NCI-H1436 treated with DMSO at 0.1 percent for 48 hours (cell line): ENCODE measurements at places on chromosomes 2 and 18.
A peak's percentile ranks its signal among the peaks of the same experiment; 100 is the strongest.

DNA sequence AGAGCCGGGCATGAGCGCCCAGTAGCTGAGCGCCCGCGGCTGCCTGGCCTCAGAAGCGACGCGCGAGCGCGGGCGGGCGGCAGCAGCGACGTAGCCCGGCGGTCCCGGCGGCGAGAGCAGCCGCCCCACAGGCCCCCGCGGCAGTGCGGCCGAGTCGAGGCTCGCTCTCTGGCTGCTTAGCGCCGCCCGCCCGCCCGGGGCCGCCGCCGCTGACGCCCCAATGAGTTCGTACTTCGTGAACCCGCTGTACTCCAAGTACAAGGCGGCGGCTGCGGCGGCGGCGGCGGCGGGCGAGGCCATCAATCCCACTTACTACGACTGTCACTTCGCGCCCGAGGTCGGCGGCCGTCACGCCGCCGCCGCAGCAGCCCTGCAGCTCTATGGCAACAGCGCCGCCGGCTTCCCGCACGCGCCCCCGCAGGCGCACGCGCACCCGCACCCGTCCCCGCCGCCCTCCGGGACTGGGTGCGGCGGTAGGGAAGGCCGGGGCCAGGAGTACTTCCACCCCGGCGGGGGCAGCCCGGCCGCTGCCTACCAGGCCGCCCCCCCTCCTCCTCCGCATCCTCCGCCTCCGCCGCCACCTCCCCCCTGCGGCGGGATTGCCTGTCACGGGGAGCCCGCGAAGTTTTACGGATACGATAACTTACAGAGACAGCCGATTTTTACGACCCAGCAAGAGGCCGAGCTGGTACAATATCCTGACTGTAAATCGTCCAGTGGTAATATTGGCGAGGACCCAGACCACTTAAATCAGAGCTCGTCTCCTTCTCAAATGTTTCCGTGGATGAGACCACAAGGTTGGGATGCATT, 847 bp downstream of the HOXD8 start:
- DNase-seq: no peak

DNA sequence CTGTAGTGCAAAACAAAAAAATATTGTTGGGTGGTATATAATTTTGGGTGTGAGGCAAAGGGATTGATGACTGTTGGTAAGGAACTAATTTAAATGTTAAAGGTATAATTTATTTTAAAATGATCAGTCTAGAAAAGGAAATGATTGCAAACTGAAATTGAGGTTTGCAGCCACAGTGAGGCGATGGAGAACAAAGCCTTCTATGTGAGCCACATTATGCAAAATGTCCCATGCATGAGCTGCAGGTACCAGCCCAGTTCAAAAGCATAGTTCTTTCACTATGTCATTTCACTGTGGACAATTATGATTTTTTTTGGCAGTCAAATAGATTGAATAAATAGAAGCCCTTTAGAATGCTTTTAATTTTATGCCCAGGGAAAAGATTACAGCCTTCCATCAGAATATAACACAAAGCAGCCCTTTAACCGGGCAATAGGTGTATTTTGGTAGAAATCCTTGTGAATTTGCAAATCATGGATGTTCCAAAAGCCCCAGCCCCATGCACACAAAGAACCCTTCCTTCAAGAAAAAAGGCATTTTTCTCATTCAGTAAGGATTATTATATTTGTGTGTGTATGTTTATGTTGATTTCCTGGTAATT, 1.7 kb downstream of the MAP2 start:
- peak; percentile 17 for DNase-seq

GRCh38 chr2:98869272-98869641, 66.8 kb downstream of the CRACDL start:
- DNase-seq: peak; percentile 6

GRCh38 chr2:78145395-78145996, 623.3 kb upstream of the LRRTM4 start:
- DNase-seq: no peak

- DNase-seq: no peak
These were observed 42.1 kb downstream of the IMPA2 start for GRCh38 chr18:12023375-12023774.

DNA sequence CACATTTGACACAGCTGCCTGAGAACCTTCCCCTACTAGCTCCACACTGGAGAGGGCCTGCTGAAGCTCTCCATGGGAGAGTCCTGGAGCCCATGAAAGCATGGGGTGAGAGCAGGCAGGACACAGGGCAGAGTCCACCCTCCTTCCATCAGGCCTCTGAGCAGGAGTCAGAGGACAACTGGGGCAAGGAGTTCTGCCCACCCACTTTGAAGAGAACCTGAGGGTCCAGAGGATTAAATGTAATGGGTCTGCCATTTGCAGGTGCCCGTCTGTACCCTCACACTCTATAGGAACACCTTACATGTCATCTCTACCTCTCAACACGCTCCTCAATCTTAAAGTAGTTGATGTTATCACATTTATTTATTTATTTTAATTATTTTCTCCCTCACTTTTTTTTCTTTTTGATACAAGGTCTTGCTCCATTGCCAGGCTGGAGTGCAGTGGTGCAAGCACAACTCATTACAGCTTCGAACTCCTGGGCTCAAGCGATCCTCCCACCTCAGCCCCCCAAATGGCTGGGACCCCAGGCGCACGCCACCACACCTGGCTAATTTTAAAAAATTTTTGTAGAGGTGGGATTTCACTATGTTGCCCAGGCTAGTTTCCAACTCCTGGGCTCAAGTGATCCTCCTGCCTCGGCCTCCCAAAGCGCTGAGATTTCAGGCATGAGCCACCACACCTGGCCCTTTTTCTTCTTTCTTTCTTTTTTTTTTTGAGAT, 10.2 kb downstream of the ADRA2B start:
- DNase-seq: no peak

- DNase-seq: no peak
These were observed 31.7 kb upstream of the TTC32 start for GRCh38 chr2:19933351-19933981.

DNA sequence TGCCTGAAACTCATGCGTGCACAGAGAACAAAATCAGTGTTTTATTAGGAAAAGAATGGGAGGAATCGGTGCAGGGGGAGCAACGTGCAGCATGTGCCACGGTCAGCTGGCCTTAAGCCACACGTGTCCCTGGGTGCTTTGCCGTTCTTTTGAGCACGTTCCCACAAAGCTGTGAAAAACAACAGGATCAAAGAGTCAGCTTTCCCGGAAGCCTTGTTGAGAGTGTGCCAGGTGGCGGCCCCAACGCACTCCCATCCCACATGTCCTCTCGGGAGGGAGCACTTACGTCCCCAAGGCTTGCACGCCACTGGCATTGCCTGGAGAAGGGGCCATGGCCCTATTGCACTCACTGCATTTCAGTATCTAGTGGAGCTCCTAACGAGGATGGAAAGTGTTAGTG, 511.2 kb downstream of the EIPR1 start:
- DNase-seq: no peak

DNA sequence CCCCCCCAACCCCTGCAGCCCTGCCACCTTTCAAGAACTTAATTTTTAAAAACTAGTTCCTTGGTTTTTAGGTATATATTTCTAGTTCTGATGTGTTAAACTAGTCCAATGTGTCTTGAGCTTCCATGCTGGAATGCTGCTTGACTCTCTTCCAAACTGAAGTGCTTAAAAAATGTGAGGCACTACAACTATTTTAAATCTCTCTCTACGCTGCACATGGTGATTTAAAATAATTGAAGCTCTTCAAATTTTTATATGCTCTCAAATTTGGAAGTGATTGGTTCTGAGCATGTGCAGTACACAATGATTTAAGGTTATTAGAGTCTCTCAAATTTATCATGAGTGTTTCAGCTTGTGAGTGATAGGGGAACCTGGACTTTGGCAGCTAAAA, 192.6 kb upstream of the ZEB2 start:
- DNase-seq: no peak

- no peak for DNase-seq
These were observed 29.6 kb downstream of the MRPS5 start for GRCh38 chr2:95091885-95092555.

DNA sequence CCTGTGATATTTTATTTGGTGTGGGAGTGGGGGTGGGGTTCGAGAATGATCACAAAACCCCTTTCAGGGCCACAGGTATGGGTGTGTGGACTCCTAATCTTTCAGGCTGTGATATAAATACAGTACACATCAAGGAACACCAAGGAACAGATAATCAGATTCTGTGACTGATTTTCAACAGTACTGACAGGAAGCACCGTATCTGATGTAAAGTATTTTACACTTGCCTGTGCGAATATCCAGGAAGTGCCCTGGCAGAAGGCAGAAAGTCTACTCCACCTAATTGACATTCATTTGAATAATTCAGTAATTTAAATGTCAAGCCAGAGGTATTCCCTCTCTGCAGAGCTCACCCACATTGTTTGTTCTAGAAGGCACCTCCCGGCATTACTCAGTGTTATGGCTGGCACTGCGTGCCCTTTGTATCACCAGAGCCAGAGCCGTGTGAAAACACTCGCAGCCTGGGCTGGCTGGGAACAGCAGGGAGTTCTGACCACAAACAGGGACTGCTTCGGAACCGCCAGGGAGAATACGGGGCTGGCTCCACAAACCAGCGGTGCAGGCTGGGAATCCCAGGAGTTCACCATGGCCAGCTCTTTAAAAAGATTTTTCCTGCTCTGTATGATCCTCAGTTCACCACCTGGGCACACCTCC, 91.8 kb downstream of the ACVR1 start:
- no peak for DNase-seq

DNA sequence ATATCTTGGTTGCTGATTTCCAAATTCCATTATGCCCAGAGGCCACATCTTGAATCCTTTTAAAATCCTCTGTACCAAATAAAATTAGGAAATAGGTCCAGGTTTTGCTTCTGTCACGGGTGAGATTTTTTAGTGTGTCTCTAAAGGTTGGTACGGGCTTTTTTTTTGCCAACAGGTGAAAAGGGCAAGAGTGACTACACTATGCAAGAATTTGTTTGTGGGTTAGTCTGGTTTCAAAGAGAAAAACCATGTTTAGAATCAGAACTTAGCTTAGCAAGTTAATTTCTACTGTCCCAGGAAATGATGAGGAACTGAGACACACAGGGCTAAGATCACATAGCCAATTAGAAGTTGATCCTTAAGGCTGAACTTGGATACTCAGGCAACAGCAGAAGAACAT, 41.7 kb downstream of the POLR1A start:
- no peak for DNase-seq

DNA sequence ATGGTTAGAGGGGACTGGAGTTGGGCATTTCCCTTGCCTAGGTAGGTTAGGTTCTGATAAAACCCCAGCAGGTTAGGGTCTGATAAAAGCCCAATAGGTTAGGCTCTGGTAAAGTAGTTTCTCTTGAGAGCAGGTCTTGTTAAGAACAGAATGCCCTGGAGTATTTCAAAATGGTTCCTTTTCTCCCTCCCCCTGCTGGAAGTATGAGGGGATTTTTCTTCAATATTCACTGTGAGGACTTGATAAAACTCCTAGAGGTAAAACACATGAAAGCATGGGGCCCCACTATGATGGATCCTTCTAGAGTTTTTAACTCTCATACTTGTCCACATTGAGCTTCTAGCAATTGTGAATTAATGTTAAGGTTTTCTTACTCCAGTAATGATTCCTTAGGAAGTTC, 27.6 kb downstream of the ANKAR start:
- DNase-seq: no peak

DNA sequence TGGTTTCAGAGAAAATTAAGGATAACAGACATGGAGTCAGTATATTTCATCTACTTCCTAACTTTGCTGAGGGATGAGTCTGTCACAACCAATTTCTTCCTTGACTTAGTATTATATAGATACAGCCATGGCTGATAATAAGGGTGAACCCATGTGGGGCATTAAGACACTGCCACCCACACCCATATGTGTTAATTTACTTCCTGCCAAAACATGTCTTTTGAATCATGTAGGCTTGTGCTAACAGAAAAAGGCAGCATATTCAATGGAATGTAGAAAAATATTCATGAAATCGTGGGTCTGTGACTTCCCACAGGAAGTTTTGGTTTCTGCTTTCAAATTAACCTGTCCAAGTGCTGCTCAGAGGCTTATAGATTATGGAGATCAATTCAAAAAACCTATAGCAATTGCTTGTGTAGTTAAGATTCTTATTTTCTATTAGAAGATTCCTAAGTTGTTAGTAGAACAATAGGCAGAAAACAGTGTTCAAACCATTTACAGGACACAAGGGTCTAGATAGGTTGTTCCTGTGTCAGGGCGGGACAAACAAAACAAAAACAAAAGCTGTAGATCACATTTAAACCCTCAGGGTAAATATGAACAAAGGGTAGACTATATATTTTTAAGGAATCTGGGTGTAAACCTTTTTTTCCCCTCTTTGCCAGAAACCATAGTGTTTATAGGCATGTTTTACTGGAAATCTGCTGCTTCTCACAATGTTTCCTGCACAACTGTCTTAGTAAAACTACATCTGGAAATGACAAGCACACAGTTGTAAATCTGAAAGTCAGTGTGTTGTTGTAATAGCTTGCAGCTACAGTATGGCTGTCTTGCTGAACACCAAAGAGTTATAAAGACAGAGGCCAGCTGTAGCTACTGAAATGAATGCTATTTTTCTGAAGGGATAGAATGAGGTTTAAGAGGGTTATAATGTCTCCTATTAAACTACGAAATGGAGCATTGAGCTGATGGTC, 691.2 kb downstream of the EPHA4 start:
- no peak for DNase-seq

GRCh38 chr2:128577141-128577930, 258.7 kb upstream of the HS6ST1 start:
- no peak for DNase-seq

GRCh38 chr18:58657081-58657480, 14.2 kb upstream of the MALT1 start:
- no peak for DNase-seq

DNA sequence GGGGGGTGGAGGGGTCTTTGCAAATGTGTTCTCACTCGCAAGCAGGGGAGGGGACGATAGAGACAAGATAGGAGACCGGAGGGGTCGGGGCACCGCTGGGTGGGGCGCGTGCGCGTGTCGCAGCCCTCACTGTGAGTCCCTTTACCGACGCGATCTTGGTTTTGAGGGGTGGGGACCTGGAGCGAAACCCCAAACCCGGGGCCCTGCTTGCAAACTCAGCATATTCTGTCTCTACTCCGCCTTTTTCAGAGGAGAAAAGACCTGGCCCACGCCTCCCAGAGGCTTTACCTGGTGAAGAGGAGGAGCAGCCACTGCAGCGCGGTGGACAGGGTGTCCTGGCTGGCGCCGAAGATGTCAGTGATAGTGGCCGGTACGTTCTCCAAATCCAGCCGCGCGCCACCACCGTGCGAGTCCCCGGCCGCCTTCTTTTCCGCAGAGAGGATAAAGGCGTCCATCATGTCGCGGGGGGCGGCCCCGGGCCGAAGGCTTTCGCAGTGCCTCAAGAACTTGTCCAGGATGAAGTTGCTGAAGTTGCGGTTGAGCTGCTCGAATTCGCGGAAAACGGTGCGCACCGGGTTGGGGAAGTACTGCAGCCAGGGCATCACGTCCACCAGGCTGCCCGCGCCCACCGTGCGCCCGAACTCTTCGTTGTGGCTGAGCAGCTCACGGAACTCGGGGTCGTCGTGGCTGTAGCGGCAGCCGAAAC, 1.7 kb downstream of the CYP1B1 start:
- DNase-seq: no peak
